H1 (cell line): ENCODE measurements at places on chromosomes 1 and 21. TPM values are rescaled to one million over a fixed set of nuclear protein-coding genes. Genes with fewer than 3 reads are reported as not detected.

- no peak for DNase-seq
These were observed 30.5 kb upstream of the COA6 start for GRCh38 chr1:234342774-234343173.

- no peak for DNase-seq
These were observed 2.3 kb downstream of the TNNI1 start for GRCh38 chr1:201419256-201419655.

GRCh38 chr1:56416495-56416894 lies 162.9 kb downstream of the PLPP3 start:
- no peak for DNase-seq

DNA sequence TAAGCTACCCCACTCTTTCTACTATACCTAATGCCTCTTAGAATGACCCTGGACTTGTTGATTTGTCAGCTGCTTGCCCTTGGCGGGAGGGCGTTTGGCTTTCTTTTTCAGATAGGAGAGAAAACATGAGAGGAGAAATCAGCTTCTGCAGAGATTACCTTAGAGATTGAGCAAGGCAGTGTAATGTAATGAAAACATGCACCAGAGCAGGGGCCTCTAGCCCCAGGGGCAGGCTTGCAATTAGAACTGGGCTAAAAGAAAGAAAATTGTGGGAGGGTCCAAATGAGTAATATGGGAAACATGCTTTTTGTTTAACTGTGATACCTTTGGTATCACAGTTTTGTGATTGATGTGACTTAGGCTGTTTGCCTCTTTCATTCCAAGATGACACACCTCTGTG lies 89.7 kb downstream of the PBX1 start:
- DNase-seq: no peak

DNA sequence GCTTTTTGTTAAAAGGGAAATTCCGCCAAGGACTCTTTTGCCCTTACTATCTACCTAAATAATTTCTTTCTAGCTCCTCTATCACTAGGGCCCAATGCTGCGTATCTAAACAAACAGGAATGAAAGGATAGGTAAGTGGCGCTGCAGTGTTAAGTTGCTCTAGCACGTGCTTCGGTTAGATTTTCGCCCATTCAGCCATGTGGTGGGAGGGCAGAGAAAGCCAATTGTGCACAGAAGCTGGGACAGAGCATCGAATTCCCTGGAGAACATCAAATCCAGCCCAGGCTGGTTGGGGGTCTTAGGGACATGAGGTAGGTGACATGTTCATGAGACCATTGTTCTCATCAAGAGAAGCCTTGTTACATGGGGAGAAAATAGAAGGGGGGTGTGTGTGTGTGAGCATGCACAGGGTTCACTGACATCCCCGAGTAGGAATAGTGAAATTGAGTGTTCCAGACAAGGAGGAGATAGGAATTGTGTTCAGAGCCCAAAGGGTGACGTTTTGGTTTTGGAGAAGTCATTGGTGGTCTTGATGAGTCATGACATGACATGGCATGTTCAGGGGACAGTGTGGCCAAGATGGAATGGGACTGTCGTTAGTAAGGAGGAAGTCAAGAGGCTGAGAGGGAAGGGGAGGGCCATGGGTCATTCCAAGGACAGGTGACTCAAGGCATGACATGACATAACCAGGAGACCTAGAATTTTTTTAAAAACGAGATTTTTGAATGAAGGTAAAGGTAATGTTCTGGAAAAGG lies 107.1 kb downstream of the TLR5 start:
- DNase-seq: no peak

DNA sequence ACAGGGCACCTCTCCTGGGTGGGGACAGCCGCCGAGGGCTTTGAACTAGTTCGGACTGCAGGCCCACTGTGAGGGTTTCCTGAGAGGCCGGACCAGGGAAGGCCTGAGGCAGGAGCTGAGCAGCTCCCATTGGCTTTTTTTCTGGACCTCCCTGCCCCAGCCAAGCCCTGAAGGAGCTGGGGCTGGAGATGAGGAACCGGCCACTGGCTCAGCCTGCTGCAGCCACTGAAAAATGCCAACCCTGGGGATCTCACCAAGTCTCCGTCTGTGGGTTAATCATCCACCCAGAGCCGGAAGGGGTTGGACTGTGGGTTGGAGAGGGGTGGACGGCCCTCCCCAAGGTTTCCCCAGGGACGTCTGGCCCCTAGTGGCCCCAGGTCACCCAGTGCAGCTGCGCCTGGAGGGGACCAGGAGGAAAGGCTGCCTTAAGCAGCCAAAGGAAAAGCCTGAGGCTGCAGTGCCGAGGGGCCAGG lies 2.5 kb downstream of the VWA1 start:
- no peak for DNase-seq

DNA sequence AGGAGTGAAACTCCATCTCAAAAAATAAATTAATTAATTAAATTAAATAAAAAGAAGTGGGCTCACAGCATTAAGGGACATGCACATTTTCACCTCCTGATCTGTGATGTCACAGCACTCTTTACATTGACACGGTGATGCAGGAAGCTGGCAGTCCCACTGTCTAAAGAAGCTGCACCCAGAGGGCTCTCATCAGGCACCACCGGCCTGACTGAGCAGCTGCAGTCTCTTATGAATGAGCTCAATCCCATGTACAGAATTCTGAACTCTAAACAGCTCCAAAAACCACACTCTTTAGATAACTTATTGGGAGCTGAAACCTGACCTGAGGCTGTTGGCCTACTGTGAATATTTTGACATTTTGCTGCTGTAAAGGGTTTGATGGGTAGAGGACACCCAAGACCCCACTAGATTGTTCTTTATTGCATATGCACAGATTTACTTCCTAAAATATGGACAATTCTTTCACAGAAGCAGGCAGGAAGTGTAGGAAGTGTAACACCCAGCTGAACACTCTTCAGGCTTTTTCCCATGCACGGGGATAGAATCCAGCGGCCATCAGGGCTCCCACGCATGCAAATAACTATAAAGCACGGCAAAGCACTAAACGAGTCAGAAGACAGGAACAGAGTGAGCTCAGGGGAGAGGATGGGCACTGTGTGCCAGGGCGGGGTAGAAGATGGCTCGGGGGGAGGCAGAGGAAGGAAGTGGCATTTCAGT lies 46.2 kb downstream of the L1TD1 start:
- no peak for DNase-seq

- DNase-seq: no peak
These were observed 818 bp upstream of the TMEM50B start for GRCh38 chr21:33480481-33481103.

GRCh38 chr1:58395355-58395754 lies 151.2 kb downstream of the OMA1 start:
- DNase-seq: no peak

GRCh38 chr1:98323906-98324358 lies 337.6 kb upstream of the SNX7 start:
- DNase-seq: no peak

DNA sequence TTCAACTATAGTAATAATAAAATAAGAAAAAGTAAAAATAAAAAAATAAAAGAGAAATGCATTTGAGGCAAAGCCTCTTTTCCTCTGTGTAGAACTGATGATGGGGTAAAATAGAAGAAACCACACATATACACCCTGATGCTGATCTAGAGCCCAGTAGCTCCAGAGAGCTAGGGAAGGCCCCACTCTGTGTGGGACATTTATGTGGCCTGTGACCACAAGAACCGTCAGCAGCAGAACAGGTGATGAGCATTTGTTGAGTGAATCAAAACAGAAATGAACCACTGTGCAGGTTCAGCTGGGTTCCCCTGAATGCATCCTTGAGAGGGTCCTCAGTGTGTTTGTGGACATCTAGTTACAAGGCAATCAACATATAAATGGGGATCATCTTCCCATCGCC lies 221.8 kb upstream of the HOOK1 start:
- no peak for DNase-seq

DNA sequence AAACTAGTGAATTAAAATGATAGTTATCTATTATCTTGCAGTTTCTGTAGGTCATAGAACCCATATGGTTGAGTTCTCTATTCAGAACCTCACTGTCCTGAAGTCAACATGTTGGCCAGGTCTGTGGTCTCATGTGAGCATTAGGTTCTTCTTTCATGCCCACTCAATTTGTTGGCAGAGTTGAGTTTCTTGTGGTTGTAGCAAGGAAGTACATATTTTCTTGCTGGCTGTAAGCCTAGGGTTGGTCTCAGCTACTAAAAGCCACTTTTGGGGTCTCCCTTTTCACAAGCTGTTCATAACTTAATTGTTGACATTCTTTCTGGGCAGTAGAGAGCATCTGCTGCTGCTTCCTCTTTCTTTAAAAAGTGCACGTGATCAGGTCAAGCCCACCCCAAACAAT lies 1165.1 kb upstream of the NCAM2 start:
- no peak for DNase-seq

DNA sequence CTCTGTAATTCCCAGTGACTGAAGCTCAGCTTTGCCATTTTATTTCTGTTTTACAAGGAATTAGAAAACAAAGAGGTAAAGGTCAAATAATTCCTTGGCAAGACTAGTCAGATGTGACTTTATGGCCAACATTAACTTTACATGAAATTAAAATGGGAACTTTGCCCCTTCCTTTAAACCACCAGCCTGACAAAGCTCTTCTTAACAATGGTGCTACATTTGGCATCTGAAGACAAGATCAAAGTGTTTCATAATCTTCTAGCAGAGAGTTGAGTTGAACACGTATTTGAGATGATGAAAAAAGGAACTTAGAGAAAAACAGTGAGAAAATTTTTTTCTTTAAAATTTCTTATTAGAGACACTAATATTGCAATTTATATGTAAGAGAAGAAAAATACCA lies 193.8 kb downstream of the AK5 start:
- DNase-seq: no peak

- DNase-seq: no peak
These were observed 4.6 kb upstream of the DENND1B start for GRCh38 chr1:197779921-197780320.

- no peak for DNase-seq
These were observed 21.9 kb downstream of the LRRC8D start for GRCh38 chr1:89842567-89843272.

GRCh38 chr21:31041295-31042079 lies 3.2 kb upstream of the KRTAP19-8 start:
- no peak for DNase-seq

DNA sequence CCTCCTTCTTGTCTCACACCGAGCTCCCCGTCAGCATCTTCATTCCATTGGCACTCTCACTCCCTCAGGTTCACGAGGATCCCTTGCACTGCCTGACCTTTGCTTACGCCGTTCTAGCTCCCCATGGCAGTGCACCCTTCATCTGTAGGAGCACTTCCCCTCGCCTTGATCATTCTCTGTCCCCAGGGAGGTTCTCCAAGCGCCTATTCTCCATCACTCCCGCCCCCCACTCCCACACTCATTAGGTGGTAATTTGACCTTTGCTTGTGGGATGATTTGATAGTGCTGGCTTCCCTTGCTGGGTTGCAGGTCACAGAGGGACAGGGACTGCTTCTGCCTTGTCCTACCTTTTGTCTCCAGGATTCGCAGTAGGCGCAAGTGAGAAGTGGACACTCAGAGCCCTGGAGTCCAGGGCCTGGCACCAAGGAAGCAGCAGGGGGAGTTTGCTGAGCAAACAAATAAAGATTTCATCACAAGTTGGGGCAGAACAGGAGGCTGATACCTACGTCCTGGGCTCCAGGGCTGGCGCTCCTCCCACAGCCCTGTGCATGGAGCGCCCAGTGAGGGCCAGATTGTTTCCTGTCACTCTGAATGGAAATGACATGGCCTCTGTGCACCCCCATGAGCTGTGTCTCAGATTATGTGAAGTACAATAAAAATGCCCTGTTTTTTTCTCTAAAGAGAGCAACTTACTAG lies 82.0 kb upstream of the RUNX3 start:
- no peak for DNase-seq

DNA sequence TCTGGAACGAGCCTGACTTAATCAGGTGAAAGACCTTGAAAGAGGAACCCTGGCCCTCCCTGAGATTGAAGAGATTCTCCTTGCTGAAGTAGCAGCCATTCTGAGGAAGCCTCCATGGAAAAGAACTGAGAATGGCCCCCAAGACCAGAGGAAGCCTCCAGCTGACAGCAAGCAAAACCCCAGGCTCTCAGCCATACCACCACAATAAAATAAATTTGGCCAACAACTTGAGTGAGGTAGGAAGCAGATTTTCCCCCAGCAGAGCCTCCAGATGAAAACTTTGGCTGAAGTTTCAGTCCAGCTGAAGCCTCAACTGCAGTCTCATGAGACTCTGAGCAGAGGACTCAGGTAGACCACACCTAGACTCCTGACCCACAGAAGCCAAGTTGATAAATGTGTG lies 34.0 kb upstream of the SLAMF9 start:
- no peak for DNase-seq

DNA sequence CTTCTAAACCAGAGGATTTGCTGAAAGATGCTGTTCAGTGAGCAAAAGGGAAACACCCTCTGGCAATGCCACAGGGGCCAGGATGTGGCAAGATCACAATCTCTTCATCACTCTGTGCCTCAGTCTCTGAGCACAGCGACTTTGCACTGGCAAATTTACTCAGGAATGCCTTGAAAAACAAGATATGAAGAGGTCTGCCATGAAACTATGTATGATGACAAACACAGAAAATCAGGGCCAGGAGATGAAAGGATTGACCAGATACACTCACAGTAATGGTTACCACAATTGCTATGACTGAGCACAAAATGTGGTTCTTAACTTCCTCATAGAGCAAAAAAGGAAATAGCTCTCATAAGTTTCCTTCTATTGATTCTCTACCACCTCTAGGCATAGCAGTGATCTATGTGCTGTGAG lies 5.8 kb downstream of the TTC13 start:
- DNase-seq: no peak

DNA sequence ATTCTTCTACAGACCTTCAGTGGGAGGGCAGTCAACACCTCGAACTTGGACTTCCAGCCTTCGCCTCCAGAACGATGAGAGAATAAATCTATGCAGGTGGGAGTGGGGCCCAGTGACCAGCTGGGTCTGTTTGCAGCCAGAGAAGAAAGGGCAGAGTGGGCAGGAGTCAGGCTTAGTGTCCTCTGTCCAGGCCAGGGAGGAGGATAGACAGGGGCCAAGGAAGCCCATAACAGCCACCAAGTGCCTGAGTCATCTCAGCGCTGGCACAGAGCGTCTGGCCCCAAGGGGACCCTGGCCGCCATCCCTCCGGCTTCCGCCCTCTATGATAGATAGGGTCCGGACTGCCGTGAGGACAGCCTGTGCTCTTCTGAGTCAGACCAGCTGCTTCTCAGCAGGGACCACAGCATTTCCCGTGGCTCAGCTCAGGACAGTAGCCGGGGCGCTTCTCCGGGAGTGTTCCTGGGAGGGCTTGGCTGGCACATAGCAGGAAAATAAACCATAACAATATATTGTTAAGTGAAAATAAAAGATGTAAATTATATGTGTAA lies 133.1 kb upstream of the C1orf174 start:
- DNase-seq: no peak

FOXE3 gene
- total RNA-seq: 0.27 TPM in 1 of 2 replicates, not detected in the other

ADGRL4 gene
- 0.48 and 0.60 TPM in 2 replicates for total RNA-seq

INKA2 gene
- total RNA-seq: 10.9 and 11.5 TPM in 2 replicates

SFN gene
- total RNA-seq: 3.9 and 4.0 TPM in 2 replicates

RIMS3 gene
- 20.6 and 21.0 TPM in 2 replicates for total RNA-seq

SPATA46 gene
- total RNA-seq: not detected in 2 replicates

ATP1A4 gene
- total RNA-seq: 0.57 and 0.61 TPM in 2 replicates

ALDH4A1 gene
- 29.4 and 30.3 TPM in 2 replicates for total RNA-seq

PRDM16 gene
- 0.43 and 0.46 TPM in 2 replicates for total RNA-seq

UBE2U gene
- total RNA-seq: not detected in 2 replicates

C1QB gene
- total RNA-seq: not detected in 2 replicates
